Activated CD4-positive, alpha-beta T cell treated with anti-CD3 and anti-CD28 coated beads, Interleukin-10, Interleukin-2, amounts not matched to agents 100 ng/mL and 50 ng/mL, durations not matched to agents 16 hours and 8 hours (primary cell): ENCODE measurements at places on chromosomes 4 and X.
A peak's percentile ranks its signal among the peaks of the same experiment; 100 is the strongest.

DNA sequence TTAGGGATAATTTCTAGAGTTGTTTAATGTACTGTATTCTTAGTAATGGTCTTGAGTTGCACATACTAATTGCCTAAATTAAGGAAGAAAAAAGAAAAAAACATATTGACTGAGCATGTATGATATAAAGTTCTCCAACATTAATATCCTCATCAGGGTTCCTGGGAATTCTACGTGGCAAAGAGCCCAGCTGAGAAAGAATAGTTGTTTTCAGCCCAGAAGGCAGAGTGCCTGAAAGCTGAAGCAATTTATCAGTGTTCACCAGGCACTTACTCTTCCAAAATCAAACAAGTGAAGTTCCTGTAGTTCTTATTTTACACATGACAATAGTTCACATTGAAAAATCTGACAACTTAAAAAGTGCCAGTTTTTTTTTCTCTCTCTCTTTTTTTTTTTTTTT, 27.7 kb downstream of the YIPF7 start:
- no peak for DNase-seq

- no peak for DNase-seq
Measured at GRCh38 chrX:3548765-3549391, 164.6 kb downstream of the PRKX start.

DNA sequence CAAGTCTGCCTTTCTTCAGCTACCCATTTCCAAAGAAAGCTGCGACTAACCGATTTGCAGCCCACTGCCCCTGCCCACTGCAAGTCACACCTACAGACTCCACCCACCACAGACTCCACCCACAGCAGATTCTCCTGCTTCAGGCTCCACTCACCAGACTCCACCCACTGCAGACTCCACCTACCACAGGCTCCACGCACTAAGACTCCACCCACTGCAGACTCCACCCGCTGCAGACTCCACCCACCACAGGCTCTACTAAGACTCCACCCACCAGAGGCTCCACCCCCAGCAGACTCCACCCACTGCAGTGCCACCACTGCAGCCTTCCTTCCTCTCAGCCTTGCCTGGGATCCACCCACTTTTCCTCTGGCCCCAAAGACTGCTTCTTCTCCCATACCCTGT, 41.3 kb downstream of the ABLIM2 start:
- peak; percentile 50 for DNase-seq

DNA sequence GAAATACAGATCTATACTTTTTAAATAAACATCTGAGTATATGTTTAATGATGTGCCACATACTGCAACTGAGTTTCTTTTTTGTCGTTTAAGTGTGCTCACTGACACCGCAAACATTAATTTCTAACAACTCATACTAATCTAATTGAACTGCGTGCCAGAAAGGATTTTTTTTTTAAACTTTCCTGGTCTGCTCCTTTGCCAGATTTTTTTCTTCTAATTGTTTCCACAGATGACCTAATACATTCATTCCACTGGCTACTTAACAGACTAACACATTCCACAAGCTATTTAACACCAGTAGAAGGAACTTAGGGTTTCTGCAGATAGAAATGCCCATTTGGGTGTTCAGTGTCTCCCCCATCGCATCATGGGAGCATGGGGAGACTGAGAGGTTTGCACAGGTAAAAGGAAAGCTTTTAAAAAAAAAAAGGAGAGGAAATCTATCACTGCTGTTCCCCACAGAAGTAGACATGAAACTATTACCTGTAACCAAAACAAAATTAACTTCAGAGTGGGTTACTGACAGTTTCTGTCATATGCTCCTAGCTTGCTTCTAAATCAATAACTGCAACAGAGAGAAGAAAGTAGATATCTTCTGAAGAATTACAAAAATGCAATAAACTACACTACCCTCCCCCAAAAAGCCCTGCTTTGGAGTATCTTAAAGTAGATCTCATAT, 31.6 kb downstream of the SH3KBP1 start:
- no peak for DNase-seq
